Activated CD4-positive, alpha-beta T cell treated with anti-CD3 and anti-CD28 coated beads for 36 hours (primary cell): ENCODE measurements at places on chromosomes 5 and 9. TPM values are rescaled to one million over a fixed set of nuclear protein-coding genes. Genes with fewer than 3 reads are reported as not detected.

GRCh38 chr9:32704343-32704742, 68.9 kb upstream of the TAF1L start:
- DNase-seq: no peak

- DNase-seq: no peak
Measured at GRCh38 chr5:96537386-96537785, 104.3 kb upstream of the PCSK1 start.

DNA sequence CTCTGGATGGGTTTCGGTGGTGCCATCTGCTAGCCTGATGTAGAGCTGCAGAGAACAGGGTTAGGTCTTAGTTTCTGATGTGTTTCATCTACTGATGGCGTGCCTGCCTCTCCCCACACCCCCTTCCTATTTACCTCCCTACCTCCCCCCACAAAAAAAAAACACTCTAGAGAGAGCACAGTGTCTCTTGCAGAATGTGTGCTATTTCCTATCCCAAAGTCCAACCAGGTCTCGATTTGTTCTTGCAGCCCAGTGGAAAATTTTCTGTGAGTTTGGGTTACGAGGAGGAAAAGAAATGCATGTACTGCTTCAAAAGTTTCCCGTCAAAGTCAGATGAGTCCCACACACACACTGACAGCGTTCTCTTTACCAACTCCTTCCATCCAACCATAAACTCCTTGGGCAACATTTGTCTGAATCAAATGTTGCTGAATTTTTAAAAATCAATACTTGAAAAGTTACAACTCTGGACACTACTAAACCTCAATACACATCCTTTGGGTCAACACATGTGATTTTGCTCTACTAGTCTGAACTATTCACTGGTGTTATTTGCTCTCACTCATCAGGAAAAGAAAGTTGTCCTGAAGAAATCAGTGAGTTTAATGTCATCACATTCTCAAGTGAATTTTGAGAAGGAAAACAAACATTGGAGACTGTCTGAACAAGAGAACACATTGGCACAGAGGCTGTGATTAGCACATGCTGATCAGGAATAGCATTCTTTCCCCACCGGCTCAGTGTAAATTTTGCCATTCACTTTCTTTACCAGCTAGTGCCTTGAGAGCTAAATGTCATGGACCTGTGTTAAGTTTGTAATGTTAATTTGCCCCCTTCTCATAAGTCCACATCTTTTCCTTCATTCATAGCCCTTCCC, 84.1 kb downstream of the MAMDC2 start:
- no peak for DNase-seq

GRCh38 chr9:93325307-93326035, 126.0 kb upstream of the FAM120A start:
- DNase-seq: no peak

GRCh38 chr9:136624184-136624951, 38.3 kb upstream of the EGFL7 start:
- no peak for DNase-seq

Gene BDP1
- 30.1 TPM for total RNA-seq
